HT-29 (cell line): ENCODE measurements at places on chromosomes 11 and 22.

DNA sequence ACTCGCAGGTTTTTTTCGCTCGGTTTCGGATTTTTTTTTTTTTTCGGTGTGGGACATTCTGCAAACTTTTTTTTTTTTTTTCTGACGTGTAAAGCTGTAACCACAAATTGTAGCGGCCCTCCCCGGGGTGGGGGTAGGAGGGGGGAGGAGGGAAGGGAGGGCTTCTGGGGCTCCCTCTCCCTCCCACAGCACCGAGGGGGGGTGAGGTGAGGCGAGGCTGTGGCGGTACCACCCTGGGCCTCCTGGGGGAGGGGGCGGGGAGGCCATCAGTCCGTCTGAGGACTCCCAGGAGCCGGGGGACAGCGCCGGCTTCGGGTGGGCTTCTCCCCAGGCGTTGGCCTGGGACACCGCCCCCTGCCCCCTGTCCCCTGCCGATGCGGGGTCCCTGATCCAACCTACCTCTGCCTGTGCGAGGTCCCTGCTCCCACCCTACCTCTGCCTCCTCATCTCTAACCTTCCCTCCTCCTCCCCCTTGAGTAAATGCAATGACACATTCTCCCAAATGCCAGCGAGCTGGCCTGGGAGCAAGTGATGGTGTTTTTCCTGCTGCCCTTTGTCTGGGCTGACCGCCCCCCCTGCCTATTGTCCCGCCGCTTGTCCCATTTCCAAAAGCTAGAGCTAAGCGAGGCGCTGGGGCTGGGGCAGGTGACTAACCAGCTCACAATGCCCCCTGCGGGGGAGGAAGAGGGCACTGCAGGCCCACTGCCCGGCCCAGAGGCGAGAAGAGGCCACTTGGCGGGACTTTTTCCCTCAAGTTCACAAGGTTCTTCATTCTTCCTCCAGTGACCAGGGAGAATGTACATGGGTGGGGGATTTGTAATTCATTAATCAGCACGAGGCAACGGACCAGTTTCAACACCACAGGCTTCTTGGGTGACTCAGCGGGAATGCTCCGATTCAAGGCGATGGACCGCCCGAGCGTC is 511 bp upstream of the CLCF1 start:
- peak; percentile 97 for DNase-seq

DNA sequence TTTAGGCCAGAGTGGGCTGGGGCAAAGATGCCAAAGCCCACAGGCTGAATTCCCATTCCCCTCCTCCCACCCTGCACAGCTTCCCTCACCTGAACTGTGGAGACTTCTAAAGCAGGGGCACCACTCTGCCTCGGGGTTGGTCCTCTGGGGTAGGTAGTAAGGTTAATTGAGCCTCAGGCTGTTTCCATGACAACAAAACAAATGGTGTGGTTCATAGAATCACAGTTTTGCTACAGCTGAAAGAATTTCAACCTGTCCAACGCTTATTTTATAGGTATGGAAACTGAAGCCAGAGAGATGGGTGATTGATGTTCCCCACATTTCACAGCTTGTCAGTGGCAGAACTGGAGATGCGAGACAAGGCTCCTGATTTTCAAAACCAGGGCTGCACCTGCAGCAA is 109.5 kb downstream of the SNX19 start:
- DNase-seq = no peak

GRCh38 chr11:95521133-95521542 is 268.4 kb downstream of the FAM76B start:
- DNase-seq = no peak

- DNase-seq = no peak
These were observed 10.0 kb downstream of the FHIP1B start for GRCh38 chr11:6224421-6224820.

DNA sequence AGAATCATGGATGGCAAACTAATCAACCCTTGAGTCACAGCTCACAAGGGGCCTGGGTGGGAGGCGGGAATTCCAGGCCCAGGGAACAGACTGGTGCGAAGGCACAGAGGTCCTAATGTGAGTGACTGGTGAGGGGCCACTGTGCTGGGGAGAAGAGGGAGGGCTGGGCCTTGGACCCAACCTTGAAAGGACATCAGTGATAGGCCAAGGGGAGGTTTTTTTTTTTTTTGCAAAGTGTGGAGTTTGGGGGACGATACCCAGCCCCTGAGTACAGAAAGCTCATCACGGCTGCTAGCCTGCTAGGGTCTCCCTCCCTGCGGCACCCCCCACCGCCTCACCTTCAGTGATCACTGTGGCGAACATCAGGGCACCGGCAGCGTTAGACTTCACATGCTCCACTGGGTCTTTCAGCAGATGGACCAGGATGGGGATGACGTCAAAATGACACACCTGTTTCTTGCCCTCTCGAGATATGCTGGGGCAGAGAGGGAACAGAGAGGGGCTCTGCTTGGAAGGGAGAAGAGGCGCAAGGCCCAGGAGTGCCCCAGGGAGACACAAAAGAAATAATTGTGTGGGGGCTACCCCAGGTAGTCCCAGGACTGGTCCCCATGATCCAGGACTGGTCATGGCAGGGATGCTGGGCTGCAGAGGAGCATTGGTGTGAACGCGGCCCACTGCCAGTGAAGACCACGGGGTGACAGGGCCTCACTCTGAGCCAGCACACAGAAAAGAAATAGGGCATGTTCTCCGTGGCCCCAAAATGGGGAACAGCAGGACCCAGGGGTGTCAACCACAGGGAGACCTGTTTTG is 8.6 kb upstream of the GNAZ start:
- DNase-seq = no peak

DNA sequence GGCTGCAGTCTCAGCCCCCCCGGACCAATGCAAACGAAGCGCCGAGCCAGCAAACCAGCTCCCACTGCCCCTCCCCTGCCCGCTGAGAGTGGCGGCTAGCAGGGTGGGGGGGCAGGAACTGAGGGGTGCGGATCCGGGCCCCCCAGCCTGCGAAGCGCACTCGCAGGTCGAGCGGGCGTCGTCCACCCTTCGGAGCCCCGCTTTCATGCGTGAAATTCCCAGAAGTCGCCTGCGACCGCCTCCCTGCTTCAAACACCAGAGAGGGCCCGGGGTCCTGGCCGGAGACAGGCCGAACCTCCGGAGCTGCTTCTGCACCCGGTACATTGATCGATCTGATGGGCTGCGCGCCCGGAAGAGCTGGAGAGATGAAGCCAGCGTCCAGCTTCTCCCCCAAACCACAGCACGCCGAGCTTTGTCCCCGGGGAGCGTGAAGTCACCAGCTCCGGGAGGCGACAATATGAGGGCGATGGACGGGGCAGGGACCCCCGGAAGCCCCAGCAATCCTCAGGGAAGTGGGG is 646 bp upstream of the PATZ1 start:
- DNase-seq = peak; percentile 40

- DNase-seq = peak; percentile 97
These were observed 54.1 kb downstream of the SNX19 start for GRCh38 chr11:130861902-130862860.

- no peak for DNase-seq
These were observed 40.3 kb upstream of the NFRKB start for GRCh38 chr11:129935723-129936122.

DNA sequence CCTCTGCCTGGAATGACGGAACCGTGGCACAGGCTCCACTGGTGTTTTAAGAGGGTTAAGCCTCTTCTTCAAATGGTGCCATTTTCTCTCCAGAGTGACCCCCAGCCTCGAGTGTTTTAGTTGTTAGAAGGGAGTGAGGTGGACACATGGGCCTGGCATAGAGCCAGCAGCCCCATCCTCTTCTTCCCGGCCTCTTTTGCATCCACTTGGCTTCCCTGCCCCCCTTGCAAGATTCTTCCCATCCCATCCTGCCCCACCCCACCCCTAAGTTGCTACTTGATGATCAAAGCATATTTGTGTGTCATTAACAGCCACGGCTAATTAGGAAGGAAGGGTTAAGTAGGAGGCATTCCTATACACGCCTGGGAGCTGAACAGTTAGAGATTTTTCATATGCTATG is 72.3 kb upstream of the CRYBB3 start:
- DNase-seq = no peak

GRCh38 chr11:128678024-128678423 is 15.8 kb upstream of the FLI1 start:
- DNase-seq = no peak

- no peak for DNase-seq
These were observed 120.2 kb upstream of the SNX19 start for GRCh38 chr11:131036514-131036913.

DNA sequence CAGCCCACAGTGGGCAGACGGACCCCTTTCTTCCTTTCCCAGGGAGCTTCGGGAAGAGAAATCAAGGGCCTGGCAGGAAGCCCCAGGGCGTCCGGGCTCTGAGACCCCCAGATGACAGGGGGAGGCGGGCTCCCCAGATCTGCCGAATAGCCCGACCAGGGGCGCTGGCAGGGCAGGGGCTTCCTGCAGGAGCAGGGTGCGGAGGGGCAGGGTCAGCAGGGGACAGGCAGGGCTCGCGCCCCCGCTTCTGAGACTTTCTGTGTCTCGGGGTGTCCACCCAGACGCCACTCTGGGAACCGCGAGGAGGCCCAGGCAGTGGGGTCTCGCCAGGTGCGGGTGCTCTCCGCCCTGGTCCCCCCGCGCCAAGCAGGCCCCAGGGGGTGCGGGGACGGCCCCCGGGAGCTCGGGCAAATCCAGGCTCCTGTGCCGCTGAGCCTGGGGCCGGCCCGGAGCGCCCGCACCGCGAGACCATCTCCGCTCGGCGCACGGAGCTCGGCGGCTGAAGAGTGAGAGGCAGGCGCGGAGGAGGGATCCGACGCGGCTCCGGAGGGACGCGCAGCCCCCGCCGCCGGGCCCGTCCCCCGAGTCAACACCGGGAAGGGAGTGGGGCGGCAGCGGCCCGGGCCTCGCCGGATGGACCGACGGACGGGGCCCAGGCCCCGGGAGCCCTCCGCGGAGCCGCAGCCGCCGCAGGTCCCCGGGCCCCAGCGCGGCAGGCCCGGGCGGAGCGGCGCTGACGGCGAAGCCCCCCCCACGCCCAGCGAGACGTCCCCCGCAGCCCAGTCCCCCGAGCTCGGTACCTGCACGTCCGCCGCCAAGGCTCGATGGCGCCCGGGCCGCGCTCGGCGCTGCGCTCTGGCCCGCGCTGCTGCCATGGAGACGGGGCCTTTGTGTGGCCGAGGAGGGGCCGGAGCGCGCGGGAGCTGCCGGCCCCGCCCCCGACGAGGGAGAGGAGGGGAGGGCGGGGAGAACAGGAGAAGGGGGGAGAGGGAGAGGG is at the start of gene PLXNB2:
Gene PLXNB2, minus strand, starts transcription at position 894 of the 997 bp plus-strand sequence. CDS start 17,062 bp downstream, outside the sequence.
- peak; percentile 68 for DNase-seq

DNA sequence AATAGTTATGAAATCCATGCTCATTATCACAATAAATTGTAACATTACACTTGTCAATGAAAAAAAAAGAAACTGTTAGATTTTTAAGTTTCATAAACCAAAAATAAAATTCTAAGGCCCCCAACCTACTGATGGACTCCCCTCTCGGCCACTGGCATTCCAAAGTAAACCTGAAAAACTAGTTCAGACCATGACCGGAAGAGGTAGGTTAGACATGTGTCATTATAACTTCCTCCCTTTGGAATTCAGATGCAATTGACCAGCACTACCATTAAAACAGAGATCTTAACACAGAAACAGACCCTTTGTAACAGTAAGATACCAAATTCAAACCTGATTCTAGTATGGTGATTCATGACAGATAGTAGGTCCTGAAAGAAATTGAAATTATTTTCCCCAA is 12.9 kb downstream of the OR10A6 start:
- no peak for DNase-seq

- no peak for DNase-seq
These were observed 6.5 kb downstream of the ARSA start for GRCh38 chr22:50621356-50621880.

- DNase-seq = no peak
These were observed 164.2 kb downstream of the NTM start for GRCh38 chr11:131534611-131535010.

DNA sequence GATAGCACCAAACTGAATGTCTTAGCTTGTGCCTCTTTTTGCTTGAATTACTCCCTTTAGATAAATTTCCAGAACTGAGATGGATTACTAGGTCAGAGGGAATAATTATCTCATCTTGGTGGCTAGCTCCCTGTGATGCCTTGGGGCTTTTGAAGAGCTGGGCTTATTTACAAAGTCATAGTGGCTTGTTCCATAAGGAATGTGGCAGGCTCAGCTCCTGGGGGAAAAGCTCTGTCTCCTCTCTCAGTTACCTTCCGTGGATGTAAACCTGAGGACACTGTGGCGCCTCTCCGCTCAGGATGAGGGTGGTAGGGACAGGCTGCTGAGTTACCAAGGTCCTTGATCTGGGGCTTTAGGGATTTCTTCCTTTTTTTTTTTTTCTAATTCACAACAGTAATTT is 121.7 kb downstream of the PARVA start:
- DNase-seq = no peak

GRCh38 chr11:33828604-33829429 is 54.5 kb upstream of the FBXO3 start:
- no peak for DNase-seq
